ENCODE measurements at places on chromosomes 2 and 18. TPM values are rescaled to one million over a fixed set of nuclear protein-coding genes. Genes with fewer than 3 reads are reported as not detected.

GRCh38 chr2:61450144-61450543 lies 20.7 kb downstream of the USP34 start:
- peaks cover 61% of the 10 kb centered on the region for H3K4me1 ChIP-seq
- peak; percentile 48 for DNase-seq
- H3K27me3 ChIP-seq, result peaks cover 3% of the 10 kb centered on the region

DNA sequence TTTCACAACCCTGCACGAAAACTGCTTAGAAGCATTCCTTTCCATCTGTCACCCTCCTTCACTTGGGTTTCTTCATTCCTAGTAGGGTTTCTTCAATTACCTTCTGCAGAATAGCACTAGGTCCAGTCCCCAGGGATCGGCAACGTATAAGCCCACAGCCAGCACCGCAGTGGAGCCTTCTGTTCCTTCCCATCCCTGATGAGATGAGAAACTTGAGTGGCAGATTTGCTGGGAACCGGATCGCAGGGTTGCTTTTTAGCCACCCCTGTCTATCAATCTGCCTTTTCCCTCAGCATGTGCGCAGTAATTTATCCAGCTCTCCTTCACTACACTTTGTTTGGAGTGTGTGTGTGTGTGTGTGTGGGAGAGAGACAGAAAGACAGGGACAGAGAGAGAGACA lies 94.2 kb downstream of the CD8B2 start:
- peaks cover 19% of the 10 kb centered on the region for H3K4me1 ChIP-seq
- H3K4me3 ChIP-seq, result peak overlapping the region; percentile 72
- H3K27ac ChIP-seq, result no peak overlapping the region
- peaks cover 34% of the 10 kb centered on the region for H3K27me3 ChIP-seq
- no peaks in the 10 kb centered on the region for H3K36me3 ChIP-seq
- no peak for DNase-seq

GRCh38 chr2:27126252-27126710 lies 2.7 kb downstream of the ABHD1 start:
- peak overlapping the region; percentile 0 for H3K27ac ChIP-seq
- DNase-seq, result no peak
- peaks cover 6% of the 10 kb centered on the region for H3K27me3 ChIP-seq
- peaks cover 17% of the 10 kb centered on the region for H3K4me1 ChIP-seq
- no peaks in the 10 kb centered on the region for H3K36me3 ChIP-seq

GRCh38 chr2:20144861-20145260 lies 80.1 kb downstream of the SDC1 start:
- no peaks in the 10 kb centered on the region for H3K36me3 ChIP-seq
- DNase-seq, result no peak
- H3K4me1 ChIP-seq, result no peaks in the 10 kb centered on the region
- peaks cover 5% of the 10 kb centered on the region for H3K27me3 ChIP-seq
- no peak overlapping the region for H3K27ac ChIP-seq

Gene PAX8
- polyA plus RNA-seq, result 0.93 TPM
